IMR-90 (cell line): ENCODE measurements at places on chromosomes 5 and 9. TPM values are rescaled to one million over a fixed set of nuclear protein-coding genes. Genes with fewer than 3 reads are reported as not detected.

Gene CNTFR
- total RNA-seq: not detected in 2 replicates

Gene MEF2C
- 6.8 and 9.4 TPM in 2 replicates for total RNA-seq

Gene UBAP2
- total RNA-seq: 12.5 and 12.9 TPM in 2 replicates

Gene GADD45G
- not detected in 2 replicates for total RNA-seq

DNA sequence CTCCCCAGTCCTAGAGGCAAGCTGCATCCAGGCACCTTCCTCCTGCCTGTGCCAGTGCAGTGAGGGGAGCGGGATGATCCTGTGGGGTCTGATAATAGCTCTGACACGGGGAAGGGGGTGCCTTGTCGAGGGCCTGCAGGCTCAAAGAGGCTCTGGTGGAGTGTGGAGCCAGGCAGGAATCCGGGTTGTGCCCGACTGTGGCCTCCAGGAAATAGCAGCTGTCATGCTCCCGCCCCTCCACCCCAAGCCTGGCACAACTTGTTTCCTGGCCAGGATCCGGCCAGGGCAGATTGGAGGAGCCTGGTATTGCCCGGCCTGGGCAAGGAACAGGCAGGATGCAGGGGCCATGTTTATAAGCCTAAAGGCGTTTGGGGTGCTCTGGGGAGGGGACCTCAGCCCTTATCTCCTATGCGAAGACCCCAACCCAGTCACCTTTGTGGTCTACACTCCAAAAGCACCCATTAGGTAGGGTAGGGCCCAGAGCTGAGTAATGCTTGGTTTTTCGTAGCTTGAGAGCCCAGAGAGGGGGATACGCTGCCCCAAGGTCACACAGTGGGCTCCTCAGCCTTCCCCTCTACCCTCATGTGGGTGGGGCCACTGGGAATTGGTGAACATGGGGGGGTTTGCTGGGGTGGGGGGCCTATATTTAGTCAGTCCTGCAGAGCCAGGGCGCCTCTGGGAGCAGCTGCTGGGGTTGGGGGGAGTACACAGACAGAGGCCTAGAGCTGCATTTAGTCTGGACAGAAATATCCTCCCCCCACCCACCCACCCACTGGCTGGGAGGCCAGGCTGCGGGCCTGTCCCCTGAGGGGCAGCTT, 12.2 kb downstream of the CXXC5 start:
- DNase-seq: no peak
- H3K27ac ChIP-seq: peak overlapping the region; percentile 95
- H3K27me3 ChIP-seq: no peaks in the 10 kb centered on the region

DNA sequence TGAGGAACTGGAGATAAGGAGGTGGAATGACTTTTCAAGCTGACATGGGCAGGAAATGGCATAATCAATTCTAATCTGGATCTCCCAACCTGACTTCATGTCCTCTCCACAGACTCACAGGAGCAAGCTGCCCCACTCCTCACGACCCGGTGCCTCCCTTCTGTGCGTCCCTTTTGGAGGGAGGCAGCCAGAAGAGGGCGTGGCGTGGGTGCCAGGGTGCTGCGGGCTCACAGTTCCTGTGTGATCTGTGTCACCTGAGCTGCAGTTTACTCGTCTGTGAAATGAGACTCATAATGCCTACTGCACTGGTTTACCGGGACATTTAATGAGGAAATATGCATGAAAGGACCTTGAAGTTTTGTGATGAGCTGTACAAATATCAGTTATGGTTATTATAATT, 207.4 kb downstream of the DAB2IP start:
- no peak for DNase-seq
- no peaks in the 10 kb centered on the region for H3K36me3 ChIP-seq
- peaks cover 2% of the 10 kb centered on the region; the same call in 1 of the 2 replicates for H3K27me3 ChIP-seq
- peaks cover 8% of the 10 kb centered on the region for H3K4me1 ChIP-seq

DNA sequence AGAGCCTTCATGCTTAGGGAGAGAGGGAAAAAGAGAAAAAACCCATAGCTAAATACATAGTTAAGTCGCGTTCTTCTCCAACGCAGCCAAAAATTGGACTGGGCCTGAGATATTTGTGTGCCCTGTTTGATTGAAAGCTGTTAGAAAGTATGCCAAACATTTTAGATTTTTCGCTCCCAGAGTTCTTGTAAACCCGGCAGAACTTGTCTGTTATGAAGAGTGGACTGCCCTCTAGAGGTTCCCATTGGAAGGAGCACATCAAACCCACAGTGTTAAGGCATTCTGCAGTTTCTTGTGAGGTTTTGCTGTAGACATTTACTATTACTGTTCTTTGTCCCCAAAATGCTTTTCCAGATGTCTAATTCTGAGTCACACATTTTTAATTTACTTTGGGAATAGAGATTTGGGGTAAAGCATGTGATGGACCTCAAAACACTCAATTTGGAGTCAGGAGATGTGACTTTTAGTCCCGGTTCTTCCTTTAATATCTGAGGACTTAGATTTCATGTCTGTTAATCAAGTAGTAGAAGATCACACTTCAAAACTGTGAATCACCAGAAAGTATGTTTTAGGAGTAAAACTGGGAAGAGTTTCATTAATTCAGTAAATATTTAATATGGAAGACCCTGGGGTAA, 96.6 kb downstream of the PCSK1 start:
- no peaks in the 10 kb centered on the region for H3K36me3 ChIP-seq
- no peak overlapping the region for H3K4me3 ChIP-seq
- H3K4me1 ChIP-seq: peaks cover 16% of the 10 kb centered on the region
- peak; percentile 93 for DNase-seq

GRCh38 chr9:70549926-70550325, 135.5 kb upstream of the KLF9 start:
- no peak for DNase-seq
- H3K4me1 ChIP-seq: peaks cover 6% of the 10 kb centered on the region; the same call in 1 of the 2 replicates
- H3K4me3 ChIP-seq: no peak overlapping the region
- no peaks in the 10 kb centered on the region for H3K27me3 ChIP-seq

GRCh38 chr9:2015581-2016407, 647 bp downstream of the SMARCA2 start:
- H3K27me3 ChIP-seq: no peaks in the 10 kb centered on the region
- DNase-seq: peak; percentile 24
- peak overlapping the region; percentile 70 for H3K27ac ChIP-seq
- H3K4me1 ChIP-seq: peaks cover 2% of the 10 kb centered on the region
